M059J (cell line): ENCODE measurements at places on chromosomes 7 and 10. TPM values are rescaled to one million over a fixed set of nuclear protein-coding genes. Genes with fewer than 3 reads are reported as not detected.

The CHST15 gene
- total RNA-seq = 15.2 and 15.6 TPM in 2 replicates

DNA sequence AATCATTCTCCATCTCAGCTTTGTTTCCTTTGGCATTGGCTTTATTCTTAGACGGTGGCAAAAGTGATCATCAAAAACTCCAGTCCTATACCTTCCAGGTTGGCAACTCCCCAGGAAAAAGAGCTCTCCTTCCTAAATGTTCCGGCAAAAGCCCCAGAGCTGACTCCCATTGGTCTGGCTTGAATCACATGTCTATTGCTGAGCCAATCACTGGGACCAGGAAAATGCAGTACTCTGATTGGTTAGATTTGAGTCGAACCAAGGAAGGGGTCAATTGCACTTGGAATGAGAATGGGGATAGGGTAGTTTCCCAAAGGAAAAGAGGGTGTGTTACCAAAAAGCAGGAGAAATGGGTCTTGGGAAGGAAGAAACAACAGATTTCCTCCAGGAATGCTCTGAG is 22.3 kb downstream of the LEP start:
- DNase-seq = no peak

The SH3PXD2A gene
- total RNA-seq = 1.7 and 5.0 TPM in 2 replicates

The PALD1 gene
- total RNA-seq = 0.20 TPM in 1 of 2 replicates, not detected in the other

The CALML5 gene
- total RNA-seq = not detected in 2 replicates

The CDHR1 gene
- not detected in 2 replicates for total RNA-seq

GRCh38 chr10:44938956-44939355 is 20.6 kb upstream of the RASSF4 start:
- DNase-seq = no peak

GRCh38 chr7:71768450-71768849 is 636.5 kb downstream of the GALNT17 start:
- DNase-seq = peak; percentile 65

DNA sequence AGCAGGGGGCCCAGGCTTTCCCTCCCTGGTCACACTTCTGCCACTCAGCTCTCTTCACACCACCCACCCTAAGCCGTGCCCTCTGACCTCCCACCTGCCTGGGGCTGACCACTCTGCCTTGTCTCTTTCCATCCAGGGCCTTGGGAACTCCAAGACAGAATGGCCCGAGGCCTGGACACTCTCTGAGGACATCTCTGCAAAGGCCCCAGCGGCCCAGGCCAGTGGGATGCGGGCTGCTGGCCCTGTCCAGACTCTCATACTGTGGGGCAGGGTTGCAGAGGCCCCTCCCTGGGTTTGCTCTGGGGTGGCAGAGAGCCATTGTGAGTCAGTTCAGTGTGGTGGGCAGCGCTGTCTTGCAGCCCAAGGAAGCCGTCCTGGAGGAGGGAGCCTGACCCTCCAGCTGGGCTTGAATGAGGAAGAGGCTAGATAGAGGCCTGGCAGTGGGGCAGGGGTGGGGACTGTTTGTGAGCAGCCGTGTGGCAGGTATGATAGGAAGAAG is 39.9 kb upstream of the RABGEF1 start:
- no peak for DNase-seq

GRCh38 chr7:140674899-140675701 is 2.4 kb downstream of the ADCK2 start:
- peak; percentile 85 for DNase-seq

DNA sequence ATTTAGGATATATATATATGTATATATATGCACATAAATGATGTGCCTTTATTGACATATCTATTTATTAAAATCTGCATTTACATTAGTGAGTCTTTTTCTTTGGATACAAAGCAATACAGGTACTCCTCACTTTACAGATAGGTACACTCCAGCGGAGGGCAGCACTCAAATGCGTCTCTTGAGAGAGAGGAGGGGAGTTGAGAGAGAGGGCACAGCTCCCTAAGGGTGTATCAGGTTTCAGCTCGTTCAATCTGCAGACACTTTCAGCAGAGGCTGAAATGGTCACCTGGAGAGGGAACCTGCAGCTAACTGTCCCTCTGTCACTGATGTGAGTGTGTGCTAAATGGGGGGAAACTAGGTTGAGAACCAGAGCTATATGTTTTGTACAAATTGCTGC is 21.5 kb downstream of the C10orf53 start:
- no peak for DNase-seq

GRCh38 chr10:103547391-103547946 is 54.0 kb downstream of the NEURL1 start:
- DNase-seq = no peak

The PLPP4 gene
- total RNA-seq = 55.4 and 69.2 TPM in 2 replicates

DNA sequence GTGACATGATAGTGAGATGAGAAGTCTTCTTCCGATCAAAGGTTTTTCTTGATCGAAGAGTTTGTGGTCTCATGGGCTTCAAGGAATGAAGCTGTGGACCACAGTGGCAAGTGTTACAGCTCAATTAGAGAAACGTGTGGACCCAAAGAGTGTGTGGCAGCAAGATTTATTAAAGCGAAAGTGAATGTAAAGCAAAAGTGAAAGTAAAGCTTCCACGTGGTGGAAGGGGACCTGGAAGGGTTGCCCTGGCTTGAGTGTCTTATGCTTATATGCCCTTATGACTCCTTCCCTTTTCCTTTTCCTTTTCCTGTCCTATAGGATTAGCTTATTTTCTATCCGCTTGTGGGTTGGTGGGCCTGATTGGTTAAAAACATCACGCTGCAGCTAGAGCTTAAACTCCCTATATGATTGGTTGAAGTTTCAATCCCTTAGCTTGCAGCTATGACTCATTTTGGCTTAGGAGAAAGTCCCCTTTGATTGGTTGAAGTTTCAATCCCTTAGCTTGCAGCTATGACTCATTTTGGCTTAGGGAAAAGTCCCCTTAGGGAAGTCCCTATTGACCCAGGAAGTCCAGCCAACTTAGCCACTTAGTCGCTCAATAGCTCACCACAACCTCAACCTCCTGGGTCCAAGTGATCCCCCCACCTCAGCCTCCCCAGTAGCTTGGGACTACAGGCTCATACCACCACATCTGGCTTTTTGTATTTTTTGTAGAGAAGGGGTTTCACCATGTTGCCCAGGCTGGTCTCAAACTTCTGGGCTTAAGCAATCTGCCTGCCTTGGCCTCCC is 34.7 kb downstream of the MRPS24 start:
- DNase-seq = peak; percentile 67

The OR2A12 gene
- not detected in 2 replicates for total RNA-seq

DNA sequence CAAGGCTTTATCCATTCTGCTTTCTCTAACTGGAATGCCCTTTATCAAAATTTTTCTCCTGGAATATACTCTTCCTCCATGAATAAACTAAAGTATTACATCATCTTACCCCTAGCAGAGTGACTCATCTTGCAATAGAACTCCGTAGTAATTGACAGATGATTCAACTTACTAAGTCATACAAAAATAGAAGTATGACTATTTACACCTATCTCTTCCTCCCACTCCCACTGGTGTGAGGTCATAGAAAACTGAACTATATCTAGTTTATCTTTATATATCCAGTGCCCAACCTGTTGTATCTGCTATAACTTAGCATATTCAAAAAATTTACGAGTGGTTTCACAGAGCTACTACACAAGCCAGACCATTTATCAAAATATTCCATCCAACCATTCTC is 26.1 kb downstream of the ABCB1 start:
- DNase-seq = peak; percentile 81

DNA sequence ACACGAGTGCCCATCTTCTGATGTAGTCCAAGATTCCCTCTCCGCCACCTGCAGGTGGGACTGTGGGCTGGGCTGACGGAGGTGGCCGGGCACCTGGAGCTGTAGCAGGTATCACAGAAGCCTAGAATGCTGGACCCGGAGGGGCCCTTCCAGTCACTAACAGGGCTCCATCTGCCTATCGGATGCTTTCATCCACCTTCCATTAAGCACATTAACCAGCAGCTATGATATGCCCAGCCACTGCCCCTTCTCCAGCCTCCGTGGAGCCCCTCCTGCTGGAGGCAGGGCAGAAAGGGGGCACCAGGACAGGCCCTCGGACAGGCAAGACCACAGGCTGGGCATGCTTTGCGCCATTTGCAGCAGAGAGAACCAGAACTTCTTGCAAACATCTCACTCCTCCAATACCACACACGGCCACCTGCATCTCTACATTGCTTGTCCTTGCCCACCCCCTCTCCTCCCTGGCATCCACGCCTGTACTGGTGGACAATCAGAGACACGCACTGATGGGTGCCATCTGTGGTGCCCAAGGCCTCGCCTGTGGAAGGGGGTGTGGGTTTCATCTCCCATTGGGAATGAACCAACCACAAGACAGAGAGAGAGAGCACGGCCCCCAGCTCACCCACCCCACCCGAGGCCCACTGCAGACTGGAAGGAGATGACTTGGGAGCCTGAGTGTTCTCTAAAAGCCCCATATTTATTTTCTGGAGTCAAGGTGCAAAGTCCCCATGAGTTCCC is 16.8 kb downstream of the PRKAG2 start:
- no peak for DNase-seq

DNA sequence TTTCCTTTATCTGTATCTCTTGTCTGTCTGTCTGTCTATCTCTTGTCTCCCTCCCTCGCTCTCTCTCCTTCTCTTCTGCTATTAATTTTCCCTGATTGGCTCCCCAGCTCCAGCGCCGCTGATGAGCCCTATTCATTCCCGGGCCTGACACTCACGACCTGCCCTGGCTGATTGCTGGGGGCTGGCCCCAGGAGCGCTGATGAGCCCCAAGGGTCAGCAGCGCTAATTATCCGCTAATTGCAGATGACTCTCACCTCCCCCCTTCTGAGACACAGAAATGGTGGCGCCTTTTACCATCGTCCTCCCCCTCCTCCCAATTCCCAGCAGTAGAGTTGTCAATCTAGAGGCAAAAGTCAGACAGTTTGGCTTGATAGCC is 1.3 kb upstream of the GBX1 start:
- DNase-seq = no peak

- peak; percentile 67 for DNase-seq
Measured at GRCh38 chr7:105014693-105015389, 836 bp downstream of the KMT2E start.

- no peak for DNase-seq
Measured at GRCh38 chr10:34523017-34523767, 291.9 kb downstream of the PARD3 start.

DNA sequence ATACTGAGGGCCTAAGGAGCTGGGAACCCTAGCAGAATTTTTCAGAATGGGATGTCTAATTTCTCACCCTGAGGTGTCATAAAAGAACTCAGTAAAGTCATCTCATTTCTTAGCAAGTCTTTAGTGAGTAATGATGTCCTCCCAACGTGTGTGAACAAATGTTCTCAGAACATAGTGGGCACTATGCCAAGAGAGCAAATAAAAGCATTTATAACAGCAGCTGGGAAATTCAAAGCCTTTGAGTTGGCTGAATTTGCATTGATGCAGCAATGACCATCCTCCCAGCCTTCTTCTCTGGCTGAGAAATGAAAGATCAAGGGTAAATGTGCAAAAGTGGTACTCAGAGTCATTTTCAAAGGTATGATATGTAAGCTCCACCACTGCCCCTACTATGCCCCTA is 109.4 kb downstream of the FAM107B start:
- DNase-seq = no peak

DNA sequence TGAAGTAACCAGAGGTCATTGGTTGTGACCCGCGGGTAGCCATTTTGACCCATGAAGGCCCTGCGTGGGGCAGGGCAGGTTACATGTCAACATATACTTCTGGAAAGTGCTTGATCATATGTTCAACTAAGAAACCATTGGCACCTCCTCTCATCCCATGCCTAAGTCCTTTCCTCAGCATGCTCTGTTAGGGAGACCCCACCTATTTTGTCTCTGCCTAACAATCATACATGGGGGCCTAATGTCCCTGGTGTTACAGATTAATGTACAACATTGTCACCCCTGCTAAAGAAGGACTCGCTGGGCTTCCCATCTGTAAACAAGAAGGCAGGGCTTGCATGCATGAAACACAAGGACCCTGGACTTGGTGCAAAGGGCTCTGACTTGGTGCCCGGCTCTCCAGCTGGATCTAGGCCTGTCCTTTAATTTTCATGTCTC is 133.7 kb upstream of the TNS3 start:
- no peak for DNase-seq

- DNase-seq = no peak
Measured at GRCh38 chr7:27091105-27091504, 4.7 kb downstream of the HOXA1 start.

- no peak for DNase-seq
Measured at GRCh38 chr10:103681617-103682399, 173.6 kb downstream of the SH3PXD2A start.
